ENCODE measurements at places on chromosomes 6 and 20. TPM values are rescaled to one million over a fixed set of nuclear protein-coding genes. Genes with fewer than 3 reads are reported as not detected.

GRCh38 chr6:35077713-35078105 lies 63.4 kb downstream of the TCP11 start:
- DNase-seq = no peak

GRCh38 chr20:63325021-63325471 lies 32.1 kb downstream of the COL20A1 start:
- DNase-seq = no peak

- no peak for DNase-seq
Measured at GRCh38 chr6:34813028-34813713, 21.3 kb downstream of the BLTP3A start.

DNA sequence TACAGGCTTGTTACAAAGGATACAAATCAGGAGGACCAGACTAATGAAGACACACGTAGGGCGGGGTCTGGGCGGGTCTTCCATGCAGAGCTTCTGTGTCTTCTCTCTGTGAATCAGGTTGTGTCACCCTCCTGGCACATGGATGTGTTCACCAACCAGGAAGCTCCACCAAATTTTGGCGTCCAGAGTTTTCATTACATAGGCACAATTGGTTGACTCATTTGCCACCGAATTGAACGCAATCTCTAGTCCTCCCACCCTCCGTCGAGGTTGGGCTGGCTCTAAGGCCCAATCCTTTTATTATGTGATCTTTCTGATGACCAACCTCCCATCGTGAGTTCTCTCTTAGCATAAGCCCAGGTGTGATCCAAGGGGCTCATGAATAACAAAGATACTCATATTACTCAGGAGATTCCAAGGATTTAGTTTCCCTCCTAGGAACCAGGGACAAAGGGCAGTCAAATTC lies 36.3 kb upstream of the DDR1 start:
- no peak for DNase-seq

GRCh38 chr20:3843490-3843889 lies 3.1 kb upstream of the MAVS start:
- DNase-seq = no peak

DNA sequence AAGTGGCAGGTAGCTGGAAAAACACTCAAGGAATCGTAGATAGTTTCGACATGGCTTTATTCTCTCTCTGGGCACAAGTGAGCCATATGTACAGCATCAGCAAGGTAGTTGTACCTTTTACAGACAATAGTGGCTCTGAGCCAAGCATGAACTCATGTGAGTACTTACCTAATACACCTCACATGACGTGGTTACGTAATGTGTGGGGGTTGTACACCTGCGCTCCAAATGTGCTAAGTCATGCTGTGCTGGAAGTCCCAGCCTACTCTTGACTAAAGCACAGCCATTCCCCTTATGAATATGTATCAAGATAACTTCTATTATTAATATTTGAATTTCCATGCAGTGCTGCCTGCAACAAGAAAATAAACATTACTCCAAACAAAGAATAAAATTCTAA lies 78.8 kb upstream of the HMGN3 start:
- no peak for DNase-seq

DNA sequence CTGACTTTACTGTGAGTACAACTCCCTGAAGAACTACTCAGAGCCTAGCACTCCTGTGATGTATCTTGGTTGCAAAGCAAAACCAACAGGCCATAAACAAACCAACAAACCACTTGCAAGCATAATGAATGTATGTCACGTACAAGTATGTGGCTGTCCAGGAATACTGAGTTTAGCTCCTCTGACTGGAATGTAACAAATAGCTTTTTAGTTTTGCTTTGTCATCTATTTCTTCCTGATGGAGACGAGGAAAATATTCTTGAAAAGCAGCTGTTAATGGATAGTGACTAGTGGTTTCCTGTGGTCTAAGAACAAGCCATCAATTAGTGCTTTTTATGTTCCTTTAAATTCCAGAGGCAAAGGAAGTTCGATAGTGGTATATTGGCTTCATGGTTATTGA lies 101.9 kb upstream of the LY86 start:
- no peak for DNase-seq

DNA sequence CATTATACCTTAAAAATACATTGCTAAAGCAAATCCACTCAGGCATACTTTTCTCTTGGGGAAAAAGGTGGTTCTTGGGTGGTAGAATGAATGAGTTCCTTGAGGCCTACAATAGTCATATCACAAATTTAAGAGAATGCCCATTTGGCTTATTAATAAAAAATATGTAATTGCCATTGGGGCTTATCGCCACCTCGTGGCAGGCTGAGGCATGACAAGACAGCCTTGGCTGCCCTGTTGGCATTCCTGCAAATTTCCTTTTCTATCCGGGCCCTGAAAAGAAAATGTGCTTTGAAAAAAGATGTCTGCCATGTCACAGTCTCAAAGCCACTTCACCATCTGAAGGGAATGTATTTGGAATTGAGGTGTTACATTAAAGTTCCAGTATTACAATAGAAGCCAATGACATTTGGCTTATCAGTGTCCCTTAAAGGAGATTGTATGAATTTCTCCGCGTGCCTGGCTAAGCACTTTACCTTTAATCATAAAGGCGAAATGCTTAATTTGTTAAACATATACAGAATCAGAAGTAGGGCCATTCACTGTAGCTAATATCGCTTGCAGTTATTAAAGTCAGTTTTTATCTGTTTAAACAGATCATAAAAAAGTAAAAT lies 188.3 kb upstream of the ZFP64 start:
- DNase-seq = peak; percentile 57

GRCh38 chr20:60381643-60382400 lies 423.6 kb downstream of the CDH26 start:
- no peak for DNase-seq

- no peak for DNase-seq
Measured at GRCh38 chr6:166348305-166348949, 6.1 kb upstream of the SFT2D1 start.

DNA sequence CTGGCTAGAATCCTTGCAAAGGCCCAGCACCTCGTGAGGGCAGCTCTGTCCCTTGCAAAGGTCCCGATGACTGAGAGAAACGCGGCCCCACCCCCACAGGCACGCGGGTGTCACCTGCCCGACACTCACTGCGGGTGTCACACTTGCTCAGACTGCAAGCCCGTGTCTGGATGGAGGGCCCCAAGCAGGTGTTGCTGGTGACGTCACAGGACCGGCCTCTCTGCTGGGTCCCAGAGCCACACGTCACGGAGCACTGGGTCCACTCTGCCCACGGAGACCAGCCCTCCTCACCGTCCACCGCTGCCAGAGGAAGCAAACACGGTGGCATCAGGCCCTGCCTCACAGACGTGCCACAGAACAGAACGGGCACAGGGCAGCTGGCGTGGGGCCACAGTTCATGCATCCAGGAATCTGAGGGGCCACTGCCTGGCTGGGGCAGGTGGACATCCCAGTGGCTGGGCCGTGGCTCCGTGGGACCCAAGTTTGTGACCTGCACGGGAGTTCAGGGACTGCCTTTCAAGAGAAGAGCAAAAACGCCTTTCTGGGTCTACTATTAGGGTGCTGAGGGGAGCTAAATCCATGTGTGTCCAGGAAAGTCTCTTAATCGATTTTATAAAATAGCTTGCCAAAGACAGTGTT lies 16.0 kb downstream of the THBS2 start:
- DNase-seq = no peak

- DNase-seq = peak; percentile 22
Measured at GRCh38 chr20:41889126-41889843, 271.1 kb upstream of the CHD6 start.

- DNase-seq = no peak
Measured at GRCh38 chr6:109767961-109768360, 76.9 kb downstream of the FIG4 start.

DNA sequence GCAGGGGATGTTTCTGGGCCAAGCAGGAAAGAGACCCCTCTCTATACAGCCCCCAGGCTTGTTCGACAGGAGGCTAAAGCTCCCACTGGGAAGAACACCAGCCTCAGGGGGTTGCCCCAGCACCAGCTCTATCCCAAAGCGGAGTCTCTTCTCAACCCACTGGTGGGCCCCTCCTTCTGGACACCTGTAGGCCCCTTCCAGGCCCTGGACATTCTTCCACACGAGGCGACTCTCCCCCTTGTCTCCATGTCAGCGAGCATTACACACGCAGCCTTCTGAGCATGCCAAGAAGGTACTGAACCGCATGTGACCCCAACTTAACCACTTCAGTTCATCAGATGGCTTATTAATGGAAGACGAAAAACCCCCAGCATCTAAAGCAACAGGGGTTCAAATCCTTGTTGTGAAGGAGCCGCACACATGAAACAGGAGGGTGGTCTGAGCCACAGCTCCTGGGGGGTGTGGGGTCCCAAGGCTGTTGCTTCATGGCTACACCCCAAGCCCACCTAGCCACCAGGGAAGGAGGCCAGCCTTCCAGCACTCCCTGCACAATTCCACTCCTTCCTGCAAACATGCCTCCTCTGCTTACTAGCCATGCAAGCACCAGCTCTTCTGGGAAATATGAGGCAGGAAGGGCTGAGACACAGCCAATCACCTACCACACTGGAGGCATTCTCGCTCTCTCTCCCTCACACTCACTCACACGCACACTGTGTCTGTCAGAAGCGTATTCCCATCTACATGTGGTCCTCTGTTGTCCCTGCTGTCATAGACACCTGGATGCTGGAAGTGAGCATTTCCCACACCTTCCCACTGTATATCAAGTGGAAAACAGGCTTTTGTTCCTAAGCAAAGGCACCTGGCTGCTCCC lies 104.5 kb downstream of the NOL4L start:
- no peak for DNase-seq

- peak; percentile 89 for DNase-seq
Measured at GRCh38 chr6:148177589-148178233, 164.9 kb upstream of the SASH1 start.

DNA sequence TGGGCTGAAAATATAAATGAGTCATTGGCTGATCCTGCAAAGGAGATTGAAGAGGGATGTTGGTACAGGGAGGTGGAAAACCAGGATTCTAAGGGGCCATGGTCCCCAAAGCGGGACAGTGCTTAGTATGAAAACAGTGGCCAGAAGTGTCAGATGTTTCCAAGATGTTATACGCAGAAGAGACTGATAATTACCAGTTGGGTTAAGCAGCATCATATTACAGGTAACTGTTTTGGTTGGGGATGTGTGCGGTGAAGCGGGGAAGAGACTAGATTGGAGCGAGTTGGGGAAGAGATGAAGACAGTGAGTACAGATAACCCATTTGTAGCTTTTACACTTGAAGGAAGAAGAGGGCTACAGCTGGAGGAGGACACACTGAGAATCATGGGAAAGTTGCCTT lies 80.8 kb downstream of the PLEKHG1 start:
- no peak for DNase-seq

DNA sequence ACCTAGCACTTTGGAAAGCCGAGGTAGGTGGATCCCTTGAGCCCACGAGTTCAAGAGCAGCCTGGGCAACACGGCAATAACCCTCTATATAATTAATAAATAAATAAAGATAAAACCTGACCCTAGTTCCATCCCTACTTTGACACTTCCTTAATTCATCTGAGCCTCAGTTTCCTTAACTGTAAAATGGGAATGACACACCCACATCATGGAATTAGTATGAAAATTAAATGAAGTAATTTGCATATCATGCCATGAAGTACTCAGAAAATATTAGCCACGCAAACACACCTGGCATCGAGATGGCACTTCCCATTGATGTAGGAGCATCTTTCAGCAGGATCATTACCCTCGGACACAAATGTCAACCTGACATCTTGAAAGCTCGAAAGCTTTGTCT lies 19.1 kb downstream of the ZMYND8 start:
- no peak for DNase-seq

SNAP91 gene
- 32.9 TPM for total RNA-seq

C4A gene
- total RNA-seq = 24.6 TPM

PLEKHG1 gene
- 104 TPM for total RNA-seq

APCDD1L gene
- 0.12 TPM for total RNA-seq
